ENCODE measurements at places on chromosomes 4 and X.

GRCh38 chr4:73248416-73248815, 10.2 kb downstream of the ANKRD17 start:
- no peak for DNase-seq

DNA sequence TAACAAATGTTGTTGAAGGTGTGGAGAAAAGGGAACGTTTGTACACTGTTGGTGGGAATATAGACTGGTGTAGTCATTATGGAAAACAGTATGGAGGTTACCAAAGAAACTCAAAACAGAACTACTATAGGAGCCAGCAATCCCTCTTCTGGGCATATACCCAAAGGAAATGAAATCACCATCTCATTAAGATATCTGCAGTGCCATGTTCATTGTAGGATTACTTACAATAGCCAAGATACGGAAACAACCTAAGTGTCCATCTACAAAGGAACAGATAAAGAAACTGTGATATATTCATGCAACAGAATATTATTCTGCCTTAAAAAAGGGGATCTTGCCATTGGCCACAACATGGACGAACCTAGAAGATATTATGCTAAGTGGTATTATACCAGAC, 22.2 kb downstream of the APBB2 start:
- DNase-seq: no peak

- DNase-seq: no peak
These were observed 225.2 kb downstream of the MGST2 start for GRCh38 chr4:139890816-139891215.

GRCh38 chr4:10180603-10180926, 64.0 kb upstream of the WDR1 start:
- no peak for DNase-seq

GRCh38 chr4:152430507-152430906, 105.4 kb downstream of the FBXW7 start:
- DNase-seq: no peak

DNA sequence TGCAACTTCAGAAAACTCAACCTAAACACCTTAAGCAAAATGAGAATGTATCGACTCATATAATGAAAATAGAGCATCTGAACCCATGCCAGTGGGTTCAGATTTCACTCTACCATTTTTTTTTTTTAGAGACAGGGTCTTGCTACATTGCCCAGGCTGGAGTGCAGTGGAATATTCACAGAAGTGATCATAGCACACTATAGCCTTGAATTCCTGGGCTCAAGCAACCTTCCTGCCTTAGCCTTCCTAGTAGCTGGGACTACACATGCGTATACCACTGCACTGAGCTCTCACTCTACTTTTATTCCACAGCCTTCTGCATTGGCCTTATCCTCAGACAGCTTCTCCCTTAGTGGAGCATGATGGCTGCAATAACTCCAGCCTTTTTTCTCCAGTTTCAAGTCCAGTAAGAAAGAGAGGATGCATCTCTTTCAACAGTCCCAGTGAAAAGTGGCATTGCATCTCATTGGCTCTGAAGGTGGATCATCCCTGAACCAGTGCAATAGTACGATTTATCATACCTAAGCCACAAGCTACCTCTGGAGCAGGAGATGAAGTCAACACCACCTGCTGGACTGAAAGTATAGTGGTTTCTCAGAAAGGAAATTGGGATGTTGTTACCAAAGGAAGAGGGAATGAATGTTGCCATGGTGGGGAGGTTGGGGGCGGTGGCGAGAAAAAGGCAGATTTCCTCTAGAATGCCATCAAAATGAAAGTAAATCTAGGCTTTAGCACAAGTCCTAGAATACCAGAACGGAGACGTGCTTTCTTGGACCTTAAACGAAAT, 2.0 kb upstream of the SOD3 start:
- DNase-seq: no peak

- DNase-seq: no peak
These were observed 12.1 kb downstream of the PPP2R3B start for GRCh38 chrX:374596-374995.

DNA sequence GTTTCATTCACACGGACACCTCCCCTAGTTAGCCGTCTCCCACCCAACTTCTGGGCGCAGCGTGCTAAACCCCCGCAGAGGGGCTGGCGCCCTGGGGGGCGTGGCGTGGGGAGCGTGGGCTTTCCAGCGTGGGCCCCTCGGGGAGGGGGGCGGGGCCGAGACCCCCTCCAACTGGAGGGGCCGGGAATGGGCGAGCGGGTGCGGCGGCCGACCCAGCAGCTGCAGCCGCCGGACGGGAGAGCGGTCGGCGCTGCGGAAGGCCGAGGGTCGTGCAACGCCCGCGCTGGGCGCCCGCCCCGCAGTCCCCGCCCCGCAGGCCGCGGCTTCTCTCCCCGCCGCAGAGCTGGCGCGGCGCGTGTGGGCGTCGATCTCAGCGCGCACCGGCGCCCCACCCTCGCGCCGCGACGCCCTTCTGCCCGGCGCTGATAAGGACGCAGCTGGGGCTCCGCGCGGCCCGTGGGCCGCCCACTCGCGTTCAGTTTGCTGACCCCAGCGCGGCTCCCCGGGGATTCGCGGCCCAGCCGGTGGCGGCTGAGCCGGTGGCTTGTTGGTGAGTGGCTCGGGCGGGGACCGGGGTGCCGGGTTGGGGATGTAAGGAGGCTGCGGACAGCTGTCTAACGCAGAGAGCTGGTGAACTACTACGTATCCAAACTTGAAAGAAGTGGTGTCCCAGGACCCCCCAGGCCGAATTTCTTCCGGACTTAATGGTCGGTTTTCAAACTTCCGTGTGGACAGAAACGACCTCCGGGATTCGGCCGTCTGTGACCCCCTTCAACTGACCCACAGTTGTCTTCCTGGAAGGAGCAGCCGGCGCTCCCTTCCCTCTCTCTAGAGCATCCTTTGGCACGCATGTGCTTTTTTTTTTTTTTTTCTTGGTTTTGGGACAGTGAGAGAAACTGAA, 1.5 kb downstream of the FHDC1 start:
- DNase-seq: no peak

DNA sequence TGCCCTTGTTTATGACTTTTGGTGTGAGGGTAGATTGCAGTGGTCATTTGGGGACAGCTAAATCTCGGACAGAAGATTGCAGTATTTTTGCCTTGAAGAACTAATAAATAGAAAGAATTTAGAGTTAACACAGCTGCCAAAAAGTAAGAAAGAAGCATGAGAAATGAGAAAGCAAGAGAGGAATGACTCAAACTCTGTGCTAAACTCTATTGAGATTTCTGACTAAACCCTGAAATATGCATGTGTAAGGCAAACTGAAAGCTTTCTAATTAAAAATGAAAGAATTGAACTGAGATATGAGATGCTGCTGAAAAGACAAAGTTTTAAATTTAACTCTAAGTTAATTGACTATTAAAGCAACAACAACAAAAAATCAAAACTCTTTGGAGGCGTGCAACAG, 791.3 kb downstream of the RAB28 start:
- DNase-seq: no peak

DNA sequence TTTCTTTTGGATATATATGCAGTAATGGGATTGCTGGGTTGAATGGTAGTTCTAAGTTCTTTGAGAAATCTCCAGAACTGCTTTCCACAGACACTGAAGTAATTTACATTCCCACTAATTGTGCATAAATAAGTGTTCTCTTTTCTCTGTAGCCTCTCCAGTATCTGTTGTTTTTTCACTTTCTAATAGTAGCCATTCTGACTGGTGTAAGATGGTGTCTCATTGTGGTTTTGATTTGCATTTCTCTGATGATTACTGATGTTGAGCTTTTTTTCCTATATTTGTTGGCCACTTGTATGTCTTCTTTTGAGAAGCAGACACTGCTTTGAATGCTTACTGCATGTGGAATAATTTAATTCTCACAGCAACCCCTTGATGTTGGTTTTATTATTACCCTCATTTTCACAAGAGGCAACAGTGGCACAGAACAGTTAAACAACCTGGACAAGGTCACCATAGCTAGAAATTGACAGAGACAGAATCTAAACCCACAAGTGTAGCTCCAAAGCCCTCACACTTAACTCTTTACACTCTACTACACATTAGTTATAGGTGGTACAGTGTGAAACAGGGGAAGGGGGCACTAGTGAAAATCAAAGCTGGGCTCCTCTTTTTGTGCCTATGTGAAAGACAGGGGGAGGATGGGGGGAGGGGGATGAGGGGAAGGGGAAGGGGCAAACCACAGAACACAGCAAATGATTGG, 96.1 kb downstream of the REELD1 start:
- no peak for DNase-seq

- no peak for DNase-seq
These were observed 25.6 kb upstream of the EGF start for GRCh38 chr4:109887071-109887470.

- DNase-seq: no peak
These were observed 36.9 kb downstream of the NR3C2 start for GRCh38 chr4:148405161-148405893.

GRCh38 chr4:146256328-146256727, 42.0 kb downstream of the REELD1 start:
- DNase-seq: no peak

DNA sequence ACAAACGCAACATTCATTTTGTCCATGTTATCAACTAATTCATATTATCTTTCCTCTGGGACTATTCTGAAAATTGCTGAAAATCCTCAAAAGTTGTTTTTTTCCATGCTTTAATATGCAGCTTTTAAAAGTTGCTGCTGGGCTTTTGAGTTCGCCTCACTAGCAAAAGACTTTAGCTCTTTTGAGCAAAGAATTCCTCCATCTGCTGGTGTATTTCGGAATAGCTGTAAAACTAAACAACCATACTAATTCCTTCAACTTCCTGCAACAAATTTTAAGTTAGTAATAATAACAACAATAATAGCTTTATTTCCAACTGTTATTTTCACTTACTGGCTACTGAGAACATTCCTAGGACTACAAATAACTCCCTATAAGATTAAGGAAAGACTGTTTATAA, 124.5 kb upstream of the PLAC1 start:
- DNase-seq: no peak

- DNase-seq: no peak
These were observed 136.8 kb downstream of the PLS3 start for GRCh38 chrX:115697806-115698205.

DNA sequence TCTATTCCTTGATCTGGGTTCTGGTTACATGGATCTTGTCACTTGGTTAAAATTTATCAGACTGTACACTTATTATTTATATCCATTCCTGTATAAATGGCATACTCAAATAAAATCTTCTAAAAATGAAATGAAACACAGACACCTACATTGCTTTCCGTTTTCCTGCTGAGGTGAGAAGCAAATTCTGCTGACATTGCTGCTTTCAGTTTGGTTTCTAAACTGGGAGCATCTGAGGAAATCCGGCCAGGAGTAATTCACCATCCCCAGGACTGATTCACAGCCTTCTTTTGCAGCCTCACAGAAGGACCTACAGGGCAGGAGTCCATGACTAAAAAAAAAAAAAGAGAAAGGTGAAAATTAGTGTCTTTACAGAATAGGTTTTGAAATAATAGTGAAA, 93.6 kb downstream of the CORIN start:
- DNase-seq: no peak

- DNase-seq: no peak
These were observed 17.8 kb downstream of the TIGD2 start for GRCh38 chr4:89129080-89129640.

DNA sequence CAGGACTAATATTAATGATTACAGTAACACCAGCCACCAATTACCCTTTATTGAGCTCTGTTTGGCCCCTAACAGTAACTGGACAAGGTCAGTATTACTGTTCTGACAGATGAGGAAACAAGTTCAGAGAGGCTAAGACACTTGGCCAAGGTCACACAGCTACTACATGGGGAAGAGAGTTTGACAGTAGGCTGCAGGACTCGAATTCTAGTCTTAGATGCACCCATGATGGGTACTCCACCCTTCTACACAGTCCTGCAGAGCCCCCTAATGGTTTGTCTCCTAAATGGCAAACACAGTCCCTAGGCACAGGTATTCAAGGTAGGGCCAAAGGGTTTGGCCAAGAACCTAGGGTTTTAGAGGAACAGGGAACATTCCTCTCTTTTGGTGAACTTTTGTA, 93.9 kb downstream of the NSUN7 start:
- DNase-seq: no peak

DNA sequence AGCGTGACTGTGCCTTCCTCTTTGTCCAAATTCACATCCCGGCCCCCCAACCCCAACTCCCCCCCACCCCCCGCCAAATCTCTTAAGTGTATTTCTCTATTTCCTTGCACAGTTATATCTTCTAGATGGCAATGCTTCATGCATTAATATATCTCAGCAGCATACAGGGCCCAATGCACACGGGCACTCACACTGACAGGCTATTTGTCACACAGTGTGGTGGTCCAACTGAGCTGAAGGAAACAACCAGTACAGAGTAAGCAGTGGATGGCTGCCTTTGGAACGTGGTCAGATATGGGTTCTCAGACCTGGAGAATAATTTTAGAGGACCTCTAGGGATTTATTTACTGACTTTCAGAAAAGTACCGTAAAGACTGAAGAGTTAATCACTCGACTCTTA, 681 bp downstream of the EXOC1 start:
- DNase-seq: no peak

GRCh38 chr4:140968371-140968770, 164.9 kb downstream of the RNF150 start:
- DNase-seq: no peak

DNA sequence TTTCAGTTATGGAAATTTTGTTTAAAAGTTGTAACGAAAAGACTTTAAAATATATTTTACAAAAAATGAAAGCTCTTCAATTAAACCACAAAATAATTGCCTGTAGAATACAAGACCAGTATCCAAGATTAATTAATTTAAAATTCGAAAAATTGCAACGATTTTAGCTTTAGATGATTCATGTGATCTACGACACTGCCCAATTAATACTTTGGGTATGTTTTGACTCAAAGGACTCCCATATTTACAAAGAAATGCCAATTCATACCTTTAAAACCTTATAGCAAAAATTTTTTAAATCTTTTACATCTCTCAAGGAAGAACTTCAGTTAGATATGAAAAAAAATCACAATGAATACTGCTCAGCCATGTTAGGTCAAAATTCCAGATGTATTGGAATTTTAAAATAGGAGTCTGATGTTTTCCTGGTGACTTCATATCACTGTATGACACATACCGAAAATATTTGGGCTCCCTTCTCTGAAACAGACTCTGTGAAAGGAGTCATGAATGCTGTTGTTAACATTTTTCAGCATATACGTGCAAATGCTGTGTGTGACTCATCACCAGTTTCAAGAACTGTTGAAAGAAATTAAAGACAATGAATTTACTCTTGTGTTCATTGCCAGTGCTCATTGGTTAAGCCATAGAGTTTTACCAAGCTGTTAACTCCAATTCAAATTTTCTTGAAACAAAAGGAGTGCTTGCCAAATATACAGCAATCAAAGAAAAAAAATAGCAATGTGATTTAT, 13.8 kb upstream of the SMS start:
- DNase-seq: no peak

DNA sequence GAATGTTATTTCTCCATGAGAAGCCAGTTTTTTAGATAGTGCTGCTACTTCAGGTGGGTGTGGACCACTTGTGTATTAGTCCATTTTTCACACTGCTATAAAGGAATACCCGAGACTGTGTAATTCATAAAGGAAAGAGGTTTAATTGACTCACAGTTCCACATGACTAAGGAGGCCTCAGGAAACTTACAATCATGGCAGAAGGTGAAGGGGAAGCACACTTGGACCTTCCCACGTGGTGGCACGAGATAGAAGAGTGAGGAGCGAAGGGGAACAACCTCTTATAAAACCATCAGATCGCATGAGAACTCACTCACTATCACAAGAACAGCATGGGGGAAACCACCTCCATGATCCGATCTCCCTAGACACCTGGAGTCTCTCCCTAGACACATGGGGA, 3.4 kb upstream of the PPID start:
- DNase-seq: no peak

- DNase-seq: no peak
These were observed 1120.5 kb downstream of the ADGRL3 start for GRCh38 chr4:62320612-62321011.

Data from omental fat pad (tissue), 4 donors.